ENCODE measurements at places on chromosomes 16 and 17. TPM values are rescaled to one million over a fixed set of nuclear protein-coding genes. Genes with fewer than 3 reads are reported as not detected.

- DNase-seq = no peak
These were observed 121.3 kb upstream of the GSE1 start for GRCh38 chr16:85491798-85492294.

GRCh38 chr16:17801068-17801467, 330.3 kb upstream of the XYLT1 start:
- DNase-seq = no peak

FOXN1 gene
- not detected for total RNA-seq

DNA sequence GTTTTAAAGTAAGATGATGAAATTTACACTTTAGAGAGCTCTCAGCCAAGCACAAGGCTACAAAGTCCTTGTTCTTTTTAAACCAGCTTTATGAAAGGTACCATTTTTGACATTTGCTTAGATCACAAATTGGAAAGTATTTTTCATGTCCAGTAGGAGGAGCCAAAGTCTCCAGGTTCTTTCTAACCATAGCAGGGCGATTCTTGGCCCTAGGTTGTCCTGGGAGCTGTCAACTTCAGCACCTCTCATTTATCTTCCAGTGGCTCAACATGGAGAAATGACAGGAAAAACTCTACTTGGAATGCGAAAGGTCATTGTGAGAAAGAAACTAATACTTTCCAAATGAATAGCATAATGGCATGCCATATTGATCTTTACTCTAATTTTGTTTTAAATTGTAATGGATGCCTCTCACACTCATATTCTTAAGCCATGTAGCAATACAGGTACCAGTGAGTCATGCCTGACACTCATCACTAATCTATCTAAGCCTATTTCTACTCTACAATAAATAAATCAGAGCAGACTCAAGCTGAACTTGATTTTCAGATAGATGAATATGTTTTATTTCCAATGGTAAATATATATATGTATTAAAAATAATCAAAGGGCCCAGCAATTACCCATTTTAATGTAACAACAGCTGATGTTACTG, 919.1 kb upstream of the EEF2KMT start:
- peak; percentile 2 for DNase-seq

DNA sequence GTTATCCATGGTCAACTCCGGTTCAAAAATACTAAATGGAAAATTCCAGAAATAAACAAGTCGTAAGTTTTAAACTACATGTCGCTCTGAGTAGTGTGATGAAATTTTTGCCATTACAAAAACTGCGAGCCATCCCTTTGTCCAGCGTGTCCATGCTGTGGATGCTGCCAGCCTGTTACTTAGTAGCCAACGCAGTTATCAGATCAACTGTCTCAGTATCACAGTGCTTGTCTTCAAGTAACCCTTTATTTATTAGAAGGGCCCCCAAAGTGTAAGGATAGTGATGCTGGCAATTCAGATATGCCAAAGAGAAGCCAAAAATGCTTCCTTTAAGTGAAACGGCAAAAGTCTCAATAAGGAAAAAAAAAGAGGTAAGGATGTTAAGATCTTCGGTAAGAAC, 23.9 kb downstream of the SNN start:
- no peak for DNase-seq

- DNase-seq = no peak
These were observed 25.3 kb downstream of the DBNDD1 start for GRCh38 chr16:89993971-89994370.
